ENCODE measurements at places on chromosomes 7 and 10.

DNA sequence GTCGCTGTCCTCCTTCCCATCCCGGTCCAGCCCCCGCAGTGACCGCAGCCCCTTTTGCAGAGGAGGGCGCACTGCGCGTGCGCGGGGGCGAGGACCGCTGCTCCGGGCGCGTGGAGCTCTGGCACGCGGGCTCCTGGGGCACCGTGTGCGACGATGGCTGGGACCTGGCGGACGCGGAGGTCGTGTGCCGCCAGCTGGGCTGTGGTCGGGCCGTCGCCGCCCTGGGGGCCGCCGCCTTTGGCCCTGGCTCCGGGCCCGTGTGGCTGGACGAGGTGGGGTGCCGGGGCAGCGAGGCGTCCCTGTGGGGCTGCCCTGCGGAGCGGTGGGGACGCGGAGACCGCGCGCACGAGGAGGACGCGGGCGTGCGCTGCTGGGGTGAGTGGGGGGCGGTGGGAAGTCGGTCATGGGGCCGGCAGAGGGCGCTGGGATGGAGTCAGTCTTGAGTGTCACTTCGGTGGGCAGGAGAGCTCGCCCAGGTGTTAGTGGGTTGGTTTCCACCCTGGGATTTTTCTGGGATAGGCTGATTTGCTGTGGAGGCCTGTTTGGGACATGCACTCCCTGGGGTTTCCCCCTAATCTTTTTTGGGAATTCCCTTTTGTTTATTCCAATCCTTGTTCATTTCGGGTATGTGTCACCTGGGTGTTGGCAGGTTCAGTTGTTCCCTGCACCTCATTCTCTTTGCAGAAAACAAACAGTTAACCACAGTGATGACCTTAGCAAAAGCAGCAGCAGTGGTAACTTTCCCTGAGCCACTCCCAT lies 11.6 kb downstream of the SCART1 start:
- no peak for DNase-seq

DNA sequence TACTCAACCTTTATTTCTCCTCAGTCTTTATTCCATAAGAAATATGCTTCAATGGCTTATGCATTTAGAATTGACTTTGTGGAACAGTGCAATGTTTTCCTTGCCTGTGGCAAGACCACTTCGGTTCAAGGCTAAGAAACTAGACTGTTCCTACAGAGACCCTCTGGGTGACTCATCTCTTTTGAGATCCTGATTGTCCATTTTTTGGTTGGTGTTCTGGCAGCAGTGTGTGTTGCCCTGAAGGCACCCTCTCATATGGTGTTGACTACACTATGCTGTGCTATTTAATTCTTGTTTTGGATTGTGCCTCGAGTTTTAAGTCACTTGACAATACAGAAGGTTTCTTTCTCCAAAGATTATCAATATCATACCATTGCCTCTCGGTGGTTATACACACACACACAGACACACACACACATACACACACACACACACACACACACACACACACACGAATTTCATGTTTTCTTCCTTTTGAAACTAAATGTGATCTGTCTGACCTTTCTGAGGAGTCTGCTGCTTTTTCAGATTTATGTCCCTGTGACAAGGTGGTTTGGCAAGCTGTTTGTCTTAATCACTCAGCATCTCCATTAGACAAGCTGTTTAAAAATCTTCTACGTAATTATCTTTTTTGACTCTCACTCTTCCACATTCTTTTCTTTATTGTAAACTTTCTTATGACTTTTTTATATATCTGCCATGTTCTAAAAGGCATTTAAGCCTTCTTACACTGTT lies 187.2 kb downstream of the VTI1A start:
- no peak for DNase-seq

GRCh38 chr7:69047151-69047754 lies 551.0 kb upstream of the AUTS2 start:
- DNase-seq = no peak

- DNase-seq = no peak
Observed at GRCh38 chr7:41331194-41331593, 371.7 kb downstream of the INHBA start.

DNA sequence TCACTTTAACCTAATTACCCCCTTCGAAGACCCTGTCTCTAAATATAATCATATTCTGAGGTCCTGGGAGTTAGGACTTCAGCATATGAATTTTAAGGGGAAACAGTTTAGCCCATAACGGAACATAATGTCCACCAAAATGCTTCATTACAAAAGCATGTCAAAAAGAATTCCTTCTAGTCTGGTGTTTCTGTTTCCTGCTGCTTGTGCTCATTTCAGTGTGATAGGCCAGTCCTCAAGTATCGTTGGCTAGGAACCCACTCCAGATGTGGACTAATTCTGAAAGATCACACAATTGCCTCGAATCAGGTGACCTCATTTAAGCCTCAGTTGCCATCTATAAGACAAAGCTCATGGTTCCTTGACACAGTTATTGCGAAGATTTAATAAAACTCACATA lies 29.6 kb downstream of the INPP5F start:
- DNase-seq = no peak

GRCh38 chr10:129631006-129631405 lies 164.0 kb downstream of the MGMT start:
- no peak for DNase-seq

DNA sequence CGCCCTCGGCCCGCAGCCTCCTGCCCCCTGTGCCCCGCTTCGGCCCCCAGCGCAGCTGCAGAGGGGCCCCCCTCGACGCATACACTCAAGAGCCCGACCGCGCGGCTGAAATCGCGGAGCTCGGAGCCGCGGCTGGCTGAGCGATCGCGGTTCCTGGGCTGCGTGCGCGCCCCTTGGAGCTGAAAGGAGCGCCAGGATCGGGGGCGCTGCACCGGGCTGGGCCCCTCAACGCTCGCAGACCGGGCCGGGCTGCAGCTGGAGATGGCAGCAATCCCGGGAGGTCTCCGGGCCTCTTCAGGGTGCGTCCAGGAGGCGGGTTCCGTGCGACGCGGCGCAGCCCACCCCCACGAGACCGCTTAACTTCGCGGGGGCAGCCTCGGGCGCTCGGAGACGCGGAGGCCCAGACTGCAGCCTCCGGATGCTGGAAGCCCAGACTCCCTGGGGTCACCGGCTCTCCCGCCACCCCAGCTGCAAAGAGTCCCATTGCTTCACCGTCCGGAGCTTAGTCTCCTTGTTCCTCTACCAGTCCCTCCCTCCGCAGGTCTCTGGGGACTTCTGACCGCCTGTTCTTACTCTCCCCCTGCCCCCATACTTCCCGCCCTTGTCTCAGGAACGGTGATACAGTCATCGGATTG lies 73.0 kb upstream of the LRRC4 start:
- no peak for DNase-seq

- no peak for DNase-seq
Observed at GRCh38 chr7:2687881-2688318, at the start of gene AMZ1. TSS of gene AMZ1 (plus strand) at chr7:2688202. CDS start at chr7:2700452, 12,250 bp downstream.

DNA sequence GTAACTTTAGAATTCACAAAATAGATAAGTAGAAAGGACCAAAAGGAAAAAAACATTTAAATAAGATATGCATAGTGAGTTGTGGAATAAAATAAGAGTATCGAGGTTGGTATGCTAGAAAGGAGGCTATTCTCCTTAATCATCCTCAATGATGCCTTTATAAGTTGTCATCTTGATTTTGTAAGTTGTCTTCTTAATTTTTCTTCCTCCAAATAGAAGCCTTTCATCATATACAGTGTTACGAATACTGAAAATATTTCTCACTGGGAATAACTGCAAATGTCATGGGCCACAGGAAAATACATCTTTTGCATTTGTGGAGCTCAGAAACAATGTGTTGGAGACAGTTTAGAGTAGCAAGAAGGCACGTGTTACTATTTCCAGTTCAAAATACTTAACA lies 31.5 kb upstream of the PRTFDC1 start:
- no peak for DNase-seq

- DNase-seq = no peak
Observed at GRCh38 chr7:12519682-12520009, 50.9 kb upstream of the SCIN start.

GRCh38 chr7:51304729-51305128 lies 11.9 kb downstream of the COBL start:
- no peak for DNase-seq

- no peak for DNase-seq
Observed at GRCh38 chr7:69896121-69896520, 297.8 kb downstream of the AUTS2 start.

GRCh38 chr10:78876449-78876848 lies 192.3 kb upstream of the ZMIZ1 start:
- no peak for DNase-seq
